ENCODE measurements at places on chromosomes 12 and 14.

GRCh38 chr12:117761528-117762100, 207.2 kb downstream of the KSR2 start:
- DNase-seq: no peak

GRCh38 chr14:87896393-87897380, 96.3 kb downstream of the GALC start:
- no peak for DNase-seq

GRCh38 chr12:92275443-92276154, 130.0 kb upstream of the BTG1 start:
- no peak for DNase-seq

- no peak for DNase-seq
Observed at GRCh38 chr12:25269701-25270100, 19.0 kb upstream of the KRAS start.

DNA sequence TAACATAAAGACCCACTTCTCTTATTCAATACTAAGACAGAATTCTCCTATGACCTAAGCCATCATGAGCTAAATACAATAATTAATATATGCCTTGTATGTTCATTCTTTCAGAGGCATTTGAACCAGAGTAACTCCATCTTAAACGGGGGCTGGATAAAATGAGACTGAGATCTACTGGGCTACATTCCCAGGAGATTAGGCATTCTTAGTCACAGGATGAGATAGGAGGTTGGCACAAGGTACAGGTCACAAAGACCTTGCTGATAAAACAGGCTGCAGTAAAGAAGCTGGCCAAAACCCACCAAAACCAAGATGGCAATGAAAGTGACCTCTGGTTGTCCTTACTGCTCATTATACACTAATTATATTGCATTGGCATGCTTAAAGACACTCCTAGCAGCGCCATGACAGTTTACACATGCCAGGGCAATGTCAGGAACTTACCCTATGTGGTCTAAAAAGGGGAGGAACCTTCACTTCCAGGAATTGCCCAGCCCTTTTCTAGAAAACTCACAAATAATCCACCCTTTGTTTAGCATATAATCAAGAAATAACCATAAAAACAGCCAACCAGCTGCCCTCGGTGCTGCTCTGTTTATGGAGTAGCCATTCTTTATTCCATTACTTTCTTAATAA, 260.7 kb downstream of the SSPN start:
- DNase-seq: no peak

- no peak for DNase-seq
Observed at GRCh38 chr12:57159311-57159710, 11.9 kb upstream of the LRP1-AS start.

- DNase-seq: no peak
Observed at GRCh38 chr12:41467591-41468325, 279.6 kb downstream of the PDZRN4 start.

- no peak for DNase-seq
Observed at GRCh38 chr12:2341871-2342270, 289.1 kb downstream of the CACNA1C start.

DNA sequence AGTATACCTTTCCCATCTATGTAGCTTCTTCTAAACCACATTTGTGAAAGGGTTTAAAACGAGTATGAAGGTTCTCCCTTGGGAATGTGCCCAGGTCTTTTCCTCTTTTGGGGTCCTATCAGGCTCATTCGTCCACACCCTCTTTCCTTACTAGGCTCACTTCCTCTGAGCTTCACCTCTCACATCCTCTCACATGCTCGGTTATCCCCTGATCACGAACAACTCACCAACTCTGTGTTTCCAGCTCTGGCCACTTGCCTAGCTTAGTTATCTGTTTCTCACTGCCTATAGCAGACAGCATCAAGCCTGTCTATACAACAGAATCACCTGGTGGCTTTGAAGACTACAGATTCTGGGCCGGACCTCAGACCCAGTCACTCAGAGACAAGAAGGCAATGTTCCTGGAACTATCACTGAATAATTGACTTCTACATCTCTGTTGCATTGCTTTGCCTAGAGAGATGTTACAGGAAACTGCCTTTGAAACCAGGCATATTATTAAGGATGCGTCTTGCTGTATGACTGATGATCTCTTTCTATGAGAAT, 158.2 kb downstream of the FOXN3 start:
- no peak for DNase-seq

DNA sequence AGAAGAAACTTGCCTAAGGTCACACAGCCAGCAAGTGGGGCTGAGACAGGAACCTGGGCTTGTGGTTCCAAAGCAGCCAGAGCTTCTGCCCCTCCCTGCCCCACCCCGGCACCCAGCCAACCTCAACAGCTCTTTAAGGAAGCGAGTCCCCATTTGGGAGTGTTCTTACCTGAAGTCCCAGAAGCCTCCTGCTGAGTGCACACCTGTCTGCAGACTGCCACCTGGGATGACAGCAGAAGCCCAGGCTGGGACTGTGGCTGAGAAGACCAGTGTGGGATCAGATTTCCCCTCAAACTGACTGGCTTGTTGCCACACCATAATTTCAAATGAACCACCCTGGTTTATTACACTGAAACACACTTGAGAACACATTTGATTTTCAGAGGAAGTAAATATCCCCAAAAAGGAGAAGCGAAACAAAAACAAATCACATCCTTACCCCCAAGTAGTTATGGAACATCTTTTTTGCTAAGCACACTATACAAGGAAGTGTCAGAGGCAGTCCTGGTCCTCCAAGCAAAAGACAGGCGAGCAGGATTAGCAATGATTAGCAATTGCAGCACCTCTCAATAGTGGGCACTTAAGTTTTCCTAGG, 6.3 kb upstream of the RIN3 start:
- DNase-seq: no peak

DNA sequence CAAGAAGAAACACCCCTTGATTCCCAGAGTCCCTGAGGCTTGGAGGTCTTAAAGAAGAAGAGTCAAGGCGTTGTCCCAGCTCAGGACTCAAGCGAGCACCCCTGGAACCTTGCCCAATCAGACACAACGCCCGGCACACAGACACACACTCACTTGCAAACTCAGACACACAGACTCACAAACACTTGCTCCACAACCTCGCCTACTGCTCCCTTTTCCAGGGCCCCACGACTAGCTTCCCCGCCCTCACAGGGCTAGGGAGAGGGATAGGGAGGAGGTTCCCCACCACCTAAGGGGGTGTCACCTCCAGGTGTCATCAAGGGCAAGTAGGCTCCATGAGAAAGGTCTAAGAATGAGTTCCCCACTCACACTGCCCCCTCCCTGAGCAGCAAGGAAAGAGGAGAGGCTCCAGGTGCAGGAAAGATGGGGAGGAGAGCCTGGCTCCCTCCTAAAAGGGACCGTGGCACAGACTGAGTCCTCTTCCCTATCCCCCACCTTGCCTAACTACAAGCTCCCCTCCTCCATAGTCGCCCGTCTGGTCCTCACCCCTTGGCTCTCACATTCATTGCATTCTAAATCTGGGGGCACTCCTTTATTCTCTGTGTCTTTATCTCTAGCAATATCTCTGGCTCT, 717 bp downstream of the WNT10B start:
- DNase-seq: no peak

DNA sequence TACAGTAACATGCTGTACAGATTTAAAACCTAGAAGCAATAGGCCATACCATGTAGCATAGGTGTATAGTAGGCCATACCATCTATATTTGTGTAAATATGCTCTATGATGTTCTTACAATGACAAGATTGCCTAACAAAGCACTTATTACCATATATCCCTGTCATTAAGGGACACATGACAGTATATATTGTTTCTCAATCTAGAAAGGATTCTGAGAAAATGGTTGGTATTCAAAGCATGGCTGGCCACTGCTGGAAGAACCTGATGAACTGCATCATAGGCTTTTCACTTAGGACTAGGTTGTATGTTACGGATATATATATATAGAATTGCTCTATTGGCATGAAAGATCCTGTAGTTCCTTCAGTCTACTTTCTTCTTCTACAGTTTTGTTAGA, 125.2 kb upstream of the SLC38A2 start:
- DNase-seq: no peak

DNA sequence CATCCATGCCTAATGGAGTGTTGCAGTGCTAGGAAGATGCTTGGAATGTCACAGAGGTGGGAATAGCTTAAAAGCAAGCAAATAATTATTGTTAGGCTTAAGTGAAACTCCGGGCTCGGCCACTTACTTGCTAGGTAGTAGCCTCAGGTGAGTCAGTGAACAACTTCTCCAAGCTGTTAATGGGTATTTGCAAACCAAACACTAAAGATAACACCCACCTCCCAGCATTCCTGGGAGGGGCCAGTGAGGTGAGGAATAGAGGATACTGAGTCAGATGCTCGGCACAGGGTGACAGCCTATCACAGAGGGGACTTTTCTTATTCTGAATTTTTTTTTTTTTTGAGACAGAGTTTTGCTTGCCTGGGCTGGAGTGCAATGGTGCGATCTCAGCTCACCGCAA, 151.2 kb upstream of the RFLNA start:
- no peak for DNase-seq

- no peak for DNase-seq
Observed at GRCh38 chr14:64671591-64671990, 32.6 kb upstream of the PLEKHG3 start.

GRCh38 chr14:87044807-87045206, 948.2 kb downstream of the GALC start:
- DNase-seq: no peak

GRCh38 chr14:30214461-30215090, 286.9 kb upstream of the PRKD1 start:
- DNase-seq: no peak

- DNase-seq: no peak
Observed at GRCh38 chr14:21066882-21067502, 3.1 kb upstream of the ARHGEF40 start.

DNA sequence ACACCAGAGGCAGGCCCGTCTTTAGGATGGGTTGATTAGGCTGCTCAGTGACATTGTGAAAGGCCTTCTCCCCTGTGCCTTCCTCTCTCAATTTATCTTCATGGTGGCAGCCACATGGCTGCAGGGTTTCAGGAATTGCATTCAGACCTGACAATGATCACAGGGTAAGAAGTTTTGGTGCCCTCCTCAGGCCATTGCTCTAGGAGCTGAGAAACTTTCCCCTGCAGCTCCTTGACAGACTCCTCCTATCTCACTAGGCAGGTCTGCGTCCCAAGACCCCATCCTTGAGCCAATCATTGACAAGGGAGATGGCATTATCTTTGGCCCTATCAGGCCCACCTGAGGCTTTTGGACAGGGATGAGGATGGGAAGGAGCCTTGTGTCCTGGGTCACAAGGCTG, 57.4 kb upstream of the ANO4 start:
- no peak for DNase-seq

GRCh38 chr14:94303111-94303510, 10.0 kb upstream of the SERPINA10 start:
- DNase-seq: no peak
